Frontal cortex (tissue), 4 donors: ENCODE measurements at places on chromosomes 1 and 21. TPM values are rescaled to one million over a fixed set of nuclear protein-coding genes. Genes with fewer than 3 reads are reported as not detected.

- DNase-seq: no peak
These were observed 52.3 kb downstream of the PDE4B start for GRCh38 chr1:65844821-65845534.

DNA sequence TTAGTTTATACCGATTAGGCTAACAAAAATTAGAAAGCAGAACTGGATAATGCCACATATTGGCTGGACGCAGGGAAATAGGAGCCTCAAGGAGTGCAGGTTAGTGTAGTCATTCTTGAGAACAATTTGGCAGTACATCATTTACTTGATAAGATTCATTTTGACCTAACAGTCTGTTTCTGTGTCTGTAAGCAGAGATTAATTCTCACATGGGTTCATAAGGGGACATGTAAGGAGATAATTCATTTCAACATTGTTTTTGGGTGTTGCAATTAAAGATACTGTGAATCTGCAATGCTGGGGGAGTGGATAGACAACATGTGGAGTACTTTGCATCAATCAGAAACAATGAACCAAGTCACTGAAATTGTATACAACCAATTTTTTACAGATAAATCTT, 32.0 kb downstream of the AGO3 start:
- DNase-seq: no peak

POU3F1 gene
- 9.4 TPM for total RNA-seq

DNA sequence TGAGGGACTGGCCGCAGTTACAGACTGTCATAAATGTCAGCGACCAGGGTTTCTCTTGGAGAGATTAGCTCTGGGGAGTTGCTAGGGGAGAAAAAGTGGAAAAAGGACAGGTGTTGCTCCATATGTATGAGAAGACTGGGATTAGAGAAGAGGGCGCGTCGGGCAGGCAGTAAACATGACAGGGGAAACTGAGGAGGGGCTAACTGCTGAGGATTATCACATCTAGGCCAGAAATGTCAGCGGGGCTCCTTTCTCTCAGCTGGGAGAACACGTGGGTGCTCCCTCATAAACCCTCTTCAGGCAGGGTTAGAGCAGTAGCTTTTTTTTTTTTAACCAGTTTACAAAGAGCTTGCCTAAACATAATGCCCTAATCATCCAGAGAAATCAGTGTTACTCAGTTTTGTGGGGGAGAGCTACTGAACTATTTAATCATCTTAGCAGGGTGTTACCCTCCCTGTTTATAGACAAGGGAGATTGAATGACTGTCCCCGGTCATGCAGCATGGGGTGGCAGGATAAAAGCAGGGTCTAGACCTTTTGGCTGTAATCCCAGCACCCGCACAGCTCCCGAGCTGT, 35.2 kb downstream of the ELAPOR1 start:
- no peak for DNase-seq

GRCh38 chr1:205791568-205792180, 16.4 kb upstream of the RAB29 start:
- DNase-seq: peak; percentile 68

- DNase-seq: no peak
These were observed 156.4 kb downstream of the PTGER3 start for GRCh38 chr1:70891051-70891843.

CCDC190 gene
- not detected for total RNA-seq

GRCh38 chr1:204560590-204561150, 44.5 kb downstream of the MDM4 start:
- DNase-seq: no peak

DNA sequence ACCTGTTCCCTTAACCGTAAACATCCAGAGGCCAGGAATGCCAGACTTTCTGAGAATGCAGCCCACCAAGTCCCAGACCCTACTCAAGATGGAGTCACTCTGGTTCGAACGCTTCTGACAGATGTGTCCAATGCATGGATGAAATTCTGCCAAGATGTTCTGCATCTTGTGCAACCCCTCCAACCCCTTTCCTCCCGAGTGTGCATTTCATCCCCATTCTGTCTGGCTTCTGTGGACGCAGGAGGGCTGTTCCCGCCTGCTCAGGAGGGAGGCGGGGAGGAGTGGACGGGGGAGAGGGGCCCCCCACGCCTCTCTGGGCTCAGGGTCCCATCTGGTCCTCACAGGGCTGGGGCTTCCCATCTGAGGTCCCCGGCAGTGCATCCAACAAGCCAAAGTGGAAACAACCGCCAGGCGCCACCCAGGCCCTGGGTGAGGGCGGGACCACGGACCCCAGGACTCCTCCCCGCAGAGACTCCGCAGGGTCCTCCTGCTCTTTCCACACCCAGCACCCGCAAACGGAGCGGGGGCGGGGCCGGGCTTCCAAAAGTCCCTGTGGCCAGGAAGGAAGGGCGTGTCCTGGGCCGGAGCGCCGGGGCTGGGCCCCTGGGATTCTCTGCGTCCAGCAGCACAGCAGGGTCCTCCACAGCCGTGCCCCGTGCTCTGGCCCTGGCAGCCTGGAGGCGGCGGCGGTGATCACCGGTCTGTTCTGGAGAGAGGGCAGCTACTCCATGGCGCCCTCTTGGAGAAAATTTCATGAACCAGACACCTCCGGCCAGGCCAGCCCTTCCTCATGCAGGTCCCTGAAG, 27.8 kb upstream of the SUMO3 start:
- DNase-seq: peak; percentile 72

GRCh38 chr1:192439373-192440025, 122.7 kb downstream of the RGS21 start:
- no peak for DNase-seq

GRCh38 chr1:171252482-171252881, 4.2 kb downstream of the FMO1 start:
- no peak for DNase-seq

TP73 gene
- total RNA-seq: 0.41 TPM

DNA sequence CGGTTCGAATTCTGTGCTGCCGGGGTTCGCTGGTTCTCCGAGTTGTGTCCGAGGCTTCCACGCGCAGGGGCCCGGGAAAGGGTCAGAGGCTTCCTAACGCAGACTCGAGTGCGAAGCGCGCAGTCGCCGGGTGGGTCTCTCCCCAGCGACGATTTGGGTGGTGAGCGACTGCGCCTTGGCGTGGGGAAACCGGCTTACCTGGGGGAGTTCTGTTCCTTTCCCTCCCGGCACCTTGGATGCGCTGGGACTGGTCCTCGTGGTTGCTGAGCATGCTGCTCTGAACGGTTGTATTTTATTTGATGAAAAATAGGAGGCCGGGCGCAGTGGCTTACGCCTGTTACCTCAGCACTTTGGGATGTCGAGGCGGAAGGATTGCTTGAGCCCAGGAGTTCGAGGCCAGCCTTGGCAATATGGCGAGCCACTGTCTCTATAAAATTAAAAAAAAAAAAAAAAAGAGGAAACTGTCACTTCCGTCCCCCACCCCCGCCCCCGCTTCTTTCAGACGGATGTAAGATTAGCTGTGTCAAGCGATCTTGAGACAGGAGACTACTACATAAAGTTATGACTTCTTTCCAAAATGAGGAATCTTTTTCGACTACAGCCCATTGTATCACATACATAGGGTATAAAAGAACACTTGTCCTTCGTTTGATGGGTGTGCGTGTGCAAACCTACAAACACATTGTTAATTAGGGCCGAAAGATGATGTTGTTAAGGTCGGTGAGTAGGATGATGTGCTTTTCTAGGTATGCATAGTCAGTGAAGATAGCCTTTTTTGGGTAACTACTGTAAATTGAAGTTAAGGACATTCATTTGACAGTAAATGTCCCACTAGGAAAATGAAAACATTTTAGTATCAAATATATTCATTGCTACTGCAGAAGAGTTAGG, at the start of gene CCDC18:
Gene CCDC18 (plus strand): TSS at position 2 of the 891 bp plus-strand sequence. CDS start 2,638 bp downstream, outside the sequence.
- no peak for DNase-seq

GRCh38 chr1:228514421-228514820, 27.2 kb downstream of the RNF187 start:
- no peak for DNase-seq

TFAP2E gene
- total RNA-seq: under 0.01 TPM

- DNase-seq: no peak
These were observed 1.9 kb upstream of the MEF2D start for GRCh38 chr1:156502391-156502893.

DNA sequence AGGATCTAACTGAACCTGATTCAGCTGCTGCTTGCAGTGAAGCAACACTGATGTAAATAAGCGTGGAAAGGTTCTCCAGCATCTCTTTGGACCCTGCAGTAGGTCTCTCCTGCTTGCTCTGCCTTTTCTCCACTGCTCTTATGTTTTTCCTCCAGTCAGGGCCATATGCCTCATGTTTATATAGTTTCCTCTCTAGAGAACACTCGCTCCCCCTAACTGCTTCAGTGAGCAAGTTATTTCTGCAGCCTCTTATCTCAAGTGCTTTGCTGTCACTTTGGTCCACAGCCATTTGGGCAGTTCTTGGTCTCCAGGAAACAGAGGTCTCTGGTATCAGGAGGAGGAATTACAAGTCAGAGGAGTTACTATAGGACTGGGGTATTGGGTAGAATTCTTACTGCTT, 5.3 kb downstream of the PRUNE1 start:
- DNase-seq: no peak

DNA sequence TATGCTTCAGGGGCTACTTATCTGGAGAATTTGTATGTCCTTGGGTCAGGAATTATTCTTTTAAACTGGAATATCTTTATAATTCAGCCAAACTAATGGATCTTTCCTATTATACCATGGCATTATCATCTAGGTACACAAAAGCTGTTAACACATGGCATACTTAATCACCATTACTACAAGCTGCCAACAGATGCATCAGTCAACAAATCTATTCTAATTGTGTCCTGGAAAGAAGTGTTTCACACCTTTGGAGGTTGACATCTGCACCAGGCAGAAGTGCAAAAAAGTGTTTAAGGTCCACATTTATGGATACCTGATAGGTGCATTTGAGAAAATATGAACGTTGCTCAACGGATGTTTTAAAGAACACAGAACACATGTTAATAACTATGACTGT, 470.2 kb upstream of the ADGRL2 start:
- DNase-seq: no peak

- DNase-seq: no peak
These were observed 8.2 kb upstream of the SAMD11 start for GRCh38 chr1:915295-916172.

GRCh38 chr1:103142461-103142860, 34.1 kb upstream of the COL11A1 start:
- no peak for DNase-seq

- DNase-seq: no peak
These were observed 108.0 kb upstream of the TRABD2B start for GRCh38 chr1:48105165-48105564.

SLC45A3 gene
- 2.0 TPM for total RNA-seq

DNA sequence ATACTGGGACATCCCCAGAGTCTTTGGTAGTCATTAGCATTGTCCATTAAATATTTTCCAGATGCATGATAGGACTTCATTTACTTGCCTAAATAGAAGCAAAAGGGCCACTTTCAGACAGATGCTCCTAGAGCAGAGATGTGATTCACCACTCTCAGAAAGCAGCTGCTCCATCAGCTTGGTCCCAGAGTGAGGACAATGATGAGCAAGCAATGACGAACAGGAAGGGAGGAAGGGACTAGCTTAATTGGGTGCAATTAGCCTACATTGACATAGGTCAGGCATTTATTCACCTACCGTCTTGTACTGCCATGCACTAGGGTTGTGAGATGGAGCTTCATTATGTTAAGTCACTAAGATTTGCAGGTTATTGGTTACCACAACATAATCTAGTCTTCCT, 85.1 kb upstream of the PLXNA2 start:
- no peak for DNase-seq

LAD1 gene
- not detected for total RNA-seq

GRCh38 chr1:1127551-1128451, 11.9 kb upstream of the C1orf159 start:
- DNase-seq: no peak

GRCh38 chr1:109979489-109980091, 5.0 kb upstream of the AHCYL1 start:
- DNase-seq: no peak

SGIP1 gene
- total RNA-seq: 45.2 TPM

DNA sequence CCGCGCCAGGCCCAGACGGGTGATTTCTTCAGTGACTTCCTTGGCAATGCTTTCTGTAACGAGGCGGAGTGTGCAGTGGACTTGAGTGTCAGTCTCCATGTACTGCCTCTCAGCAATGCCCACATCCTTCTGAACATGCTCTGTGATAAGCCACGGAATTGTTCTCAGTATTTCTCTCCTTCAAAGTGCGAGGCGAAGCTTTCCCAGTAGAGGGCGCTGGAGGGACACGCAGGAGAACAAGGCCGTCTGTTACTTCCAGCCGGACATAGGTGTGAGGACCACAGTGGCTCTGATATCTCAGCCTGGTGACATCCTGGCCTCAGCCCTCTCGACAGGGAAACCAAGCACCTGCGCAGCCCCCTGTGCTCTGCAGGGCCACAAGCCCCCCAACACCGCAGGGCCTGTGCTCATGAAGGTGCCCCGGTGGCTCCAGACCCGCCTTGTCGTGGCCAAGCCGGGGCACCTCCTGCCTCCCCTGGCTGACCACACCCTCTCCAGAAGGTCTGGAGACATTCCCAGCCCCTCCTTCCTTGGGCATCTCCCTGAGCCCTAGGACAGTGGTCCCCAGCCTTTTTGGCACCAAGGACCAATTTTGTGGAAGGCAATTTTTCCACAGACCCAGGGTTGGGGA, 46.1 kb upstream of the BACE2 start:
- DNase-seq: peak; percentile 53

GRCh38 chr1:96966536-96967138, 245.1 kb downstream of the PTBP2 start:
- no peak for DNase-seq

GJA4 gene
- 3.3 TPM for total RNA-seq
